Upper lobe of left lung (tissue), 6 donors: ENCODE measurements at places on chromosomes 5 and 9. TPM values are rescaled to one million over a fixed set of nuclear protein-coding genes. Genes with fewer than 3 reads are reported as not detected.

DNA sequence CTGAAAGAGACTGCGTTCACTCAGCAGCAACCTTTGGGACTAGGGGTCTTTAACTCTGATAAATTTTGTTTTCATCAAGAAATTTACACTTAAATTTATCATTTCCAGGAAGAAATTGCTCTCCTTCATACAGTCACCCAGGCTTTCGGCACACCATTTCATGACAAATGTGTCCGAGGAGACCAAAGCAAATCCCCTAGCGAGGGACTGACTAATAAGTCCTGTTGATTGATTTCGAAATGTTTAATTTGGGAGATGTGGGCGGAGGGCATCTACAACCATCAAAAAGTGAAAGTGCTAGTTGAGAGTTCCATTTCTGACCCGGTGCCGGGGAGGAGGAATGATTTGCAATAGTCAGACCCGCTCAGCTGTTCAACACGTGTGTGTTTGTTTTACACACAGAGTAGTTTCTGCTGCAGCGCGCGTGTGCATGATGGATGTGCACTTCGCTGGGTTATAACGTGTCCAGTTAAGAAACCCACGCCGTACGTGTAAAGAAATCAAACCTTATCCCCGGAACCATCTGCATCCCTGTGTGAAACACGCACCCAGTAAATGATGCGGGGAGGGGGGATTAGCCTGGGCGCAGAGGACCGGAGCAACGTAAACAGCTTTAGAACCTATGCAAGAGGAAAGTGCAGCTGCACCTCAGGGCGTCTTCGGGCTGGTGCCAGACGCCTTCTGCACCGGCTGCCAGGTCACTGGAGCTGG is 845 bp upstream of the NR4A3 start:
- H3K27me3 ChIP-seq, result peaks cover 23% of the 10 kb centered on the region
- H3K36me3 ChIP-seq, result no peaks in the 10 kb centered on the region
- H3K4me1 ChIP-seq, result peaks cover 41% of the 10 kb centered on the region
- H3K4me3 ChIP-seq, result peak overlapping the region; percentile 96
- peak; percentile 75 for DNase-seq

- no peaks in the 10 kb centered on the region for H3K27me3 ChIP-seq
- no peak overlapping the region for H3K27ac ChIP-seq
- H3K36me3 ChIP-seq, result peaks cover 92% of the 10 kb centered on the region
- no peaks in the 10 kb centered on the region for H3K4me1 ChIP-seq
- peak; percentile 18 for DNase-seq
Observed at GRCh38 chr9:93636667-93637066, 60.3 kb downstream of the PHF2 start.

DNA sequence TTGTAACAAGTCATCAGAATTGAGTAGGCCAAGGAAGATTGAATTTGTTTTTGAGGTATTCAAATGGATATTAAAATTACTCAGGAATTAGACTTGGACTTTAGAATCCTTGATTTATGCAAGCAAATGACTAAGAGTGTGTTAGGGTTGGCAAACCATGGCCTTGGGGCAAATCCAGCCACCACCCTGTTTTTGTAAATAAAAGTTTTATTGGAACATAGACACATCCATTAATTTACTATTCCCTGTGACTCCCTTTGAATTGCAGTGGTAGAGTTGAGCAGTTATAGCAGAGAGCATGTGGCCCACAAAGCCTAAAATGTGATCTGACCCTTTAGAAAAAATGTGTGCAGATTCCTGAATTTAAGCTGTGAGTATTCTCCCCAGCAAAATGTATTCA is 115.6 kb downstream of the WDR70 start:
- H3K27me3 ChIP-seq, result no peaks in the 10 kb centered on the region
- DNase-seq, result no peak
- H3K36me3 ChIP-seq, result no peaks in the 10 kb centered on the region
- H3K4me1 ChIP-seq, result no peaks in the 10 kb centered on the region
- H3K27ac ChIP-seq, result no peak overlapping the region

GRCh38 chr5:122638581-122638980 is 136.3 kb upstream of the SNX2 start:
- H3K36me3 ChIP-seq, result no peaks in the 10 kb centered on the region
- no peak overlapping the region for H3K4me3 ChIP-seq
- no peaks in the 10 kb centered on the region for H3K4me1 ChIP-seq

DNA sequence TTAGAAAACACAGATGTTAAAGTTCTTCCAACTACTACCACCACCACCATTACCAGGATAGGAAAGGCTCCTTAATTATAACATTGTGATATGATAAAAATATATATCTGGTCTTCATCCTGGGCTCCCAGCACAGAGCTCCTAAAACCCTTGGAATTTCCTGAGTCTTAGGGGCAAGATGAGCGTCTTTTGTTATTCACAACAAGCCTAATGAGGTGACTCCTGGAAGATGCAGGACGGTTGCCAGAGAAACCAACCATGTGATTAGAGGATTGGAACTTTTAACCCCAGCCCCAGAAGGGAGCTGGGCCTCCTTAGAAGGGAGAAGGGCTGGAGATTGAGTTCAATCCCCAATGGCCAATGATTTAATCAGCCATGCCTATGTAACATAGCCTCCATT is 148.0 kb upstream of the ADRA1B start:
- DNase-seq, result no peak
- H3K27me3 ChIP-seq, result no peaks in the 10 kb centered on the region
- no peak overlapping the region for H3K4me3 ChIP-seq

Gene RGS7BP
- total RNA-seq, result not detected

DNA sequence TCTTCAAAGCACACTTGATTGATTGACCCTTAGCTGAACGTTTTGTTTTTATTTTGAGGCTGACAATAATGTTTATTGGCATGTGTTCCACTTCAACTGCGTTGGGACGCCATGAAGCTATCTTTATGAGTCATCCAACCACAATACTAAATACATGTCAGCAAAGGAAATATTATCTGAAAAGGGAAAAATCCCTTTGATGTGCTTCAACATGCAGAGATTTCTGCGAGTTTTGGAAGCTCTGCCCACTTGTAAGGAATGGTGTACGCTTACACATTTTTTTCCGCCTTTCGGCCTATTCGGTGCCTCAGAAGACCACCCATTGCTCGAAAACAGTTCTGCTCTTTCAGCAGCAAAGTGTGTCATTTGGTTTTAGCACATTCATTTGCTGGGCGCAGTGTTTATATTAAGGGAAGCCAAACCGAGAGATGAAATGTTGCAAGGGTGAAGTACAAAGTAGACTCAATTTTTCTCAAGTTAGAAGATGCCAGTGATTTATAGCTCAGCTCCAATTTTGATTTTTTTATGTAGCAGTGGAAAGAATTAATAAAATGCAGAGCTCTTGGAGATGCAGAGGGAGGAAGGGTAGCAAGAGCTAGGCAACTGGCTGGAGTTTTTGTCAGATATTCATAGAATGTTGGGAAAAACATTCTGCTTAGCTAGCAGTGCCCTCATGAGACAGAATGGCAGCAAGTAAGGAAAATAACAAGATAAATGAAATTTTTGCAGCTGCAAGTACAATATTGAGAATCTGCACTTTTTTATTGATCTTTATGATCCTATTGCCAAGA is 68.9 kb downstream of the PRDM6 start:
- H3K27me3 ChIP-seq, result no peaks in the 10 kb centered on the region
- H3K4me3 ChIP-seq, result no peak overlapping the region
- H3K36me3 ChIP-seq, result no peaks in the 10 kb centered on the region
- no peak overlapping the region for H3K27ac ChIP-seq

DNA sequence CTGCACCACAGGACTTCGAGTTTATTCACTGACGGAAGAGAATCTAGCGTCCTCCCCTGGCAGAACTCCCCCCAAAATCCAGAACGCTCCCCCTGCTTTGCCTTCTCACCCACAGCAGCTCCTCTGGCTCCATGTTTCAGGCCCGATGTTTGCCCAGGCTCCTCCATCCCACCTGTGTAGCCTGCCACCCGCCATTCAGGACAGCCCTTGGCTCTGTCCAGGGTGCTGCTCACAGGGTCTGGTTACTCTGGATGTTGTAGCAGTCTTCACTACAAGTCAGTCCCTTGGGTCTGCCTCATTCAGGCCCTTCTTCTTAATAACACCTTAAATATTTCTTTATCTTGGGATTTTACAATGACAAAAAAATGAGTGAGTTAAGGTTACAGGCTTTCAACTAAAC is 41.3 kb upstream of the SV2C start:
- no peaks in the 10 kb centered on the region for H3K27me3 ChIP-seq
- H3K4me3 ChIP-seq, result no peak overlapping the region
- H3K36me3 ChIP-seq, result no peaks in the 10 kb centered on the region
- H3K27ac ChIP-seq, result no peak overlapping the region

Gene SMIM33
- total RNA-seq, result not detected

DNA sequence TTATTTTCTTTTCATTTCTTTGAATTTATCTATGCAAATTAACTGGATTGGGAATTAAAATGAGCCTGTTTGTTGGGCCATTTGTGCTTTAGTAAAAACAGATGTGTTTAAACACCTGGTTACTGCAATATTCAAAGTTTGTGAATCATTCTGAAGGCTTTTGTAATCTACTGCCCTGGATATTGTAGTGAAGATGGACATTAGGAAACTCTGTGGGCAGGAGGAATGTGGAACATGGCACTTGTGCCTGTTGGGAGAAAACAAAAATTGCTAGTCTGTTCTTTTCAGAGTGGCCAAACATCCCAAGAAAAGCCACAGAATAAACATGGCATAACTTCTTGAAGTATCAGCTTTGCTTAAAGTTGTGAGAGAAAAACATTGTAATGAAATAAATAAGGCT is 40.8 kb downstream of the CHSY3 start:
- no peaks in the 10 kb centered on the region for H3K36me3 ChIP-seq
- no peak for DNase-seq
- no peak overlapping the region for H3K27ac ChIP-seq
- H3K4me1 ChIP-seq, result no peaks in the 10 kb centered on the region
- no peaks in the 10 kb centered on the region for H3K27me3 ChIP-seq
- no peak overlapping the region for H3K4me3 ChIP-seq

Gene MOB3B
- 5.7 TPM for total RNA-seq

DNA sequence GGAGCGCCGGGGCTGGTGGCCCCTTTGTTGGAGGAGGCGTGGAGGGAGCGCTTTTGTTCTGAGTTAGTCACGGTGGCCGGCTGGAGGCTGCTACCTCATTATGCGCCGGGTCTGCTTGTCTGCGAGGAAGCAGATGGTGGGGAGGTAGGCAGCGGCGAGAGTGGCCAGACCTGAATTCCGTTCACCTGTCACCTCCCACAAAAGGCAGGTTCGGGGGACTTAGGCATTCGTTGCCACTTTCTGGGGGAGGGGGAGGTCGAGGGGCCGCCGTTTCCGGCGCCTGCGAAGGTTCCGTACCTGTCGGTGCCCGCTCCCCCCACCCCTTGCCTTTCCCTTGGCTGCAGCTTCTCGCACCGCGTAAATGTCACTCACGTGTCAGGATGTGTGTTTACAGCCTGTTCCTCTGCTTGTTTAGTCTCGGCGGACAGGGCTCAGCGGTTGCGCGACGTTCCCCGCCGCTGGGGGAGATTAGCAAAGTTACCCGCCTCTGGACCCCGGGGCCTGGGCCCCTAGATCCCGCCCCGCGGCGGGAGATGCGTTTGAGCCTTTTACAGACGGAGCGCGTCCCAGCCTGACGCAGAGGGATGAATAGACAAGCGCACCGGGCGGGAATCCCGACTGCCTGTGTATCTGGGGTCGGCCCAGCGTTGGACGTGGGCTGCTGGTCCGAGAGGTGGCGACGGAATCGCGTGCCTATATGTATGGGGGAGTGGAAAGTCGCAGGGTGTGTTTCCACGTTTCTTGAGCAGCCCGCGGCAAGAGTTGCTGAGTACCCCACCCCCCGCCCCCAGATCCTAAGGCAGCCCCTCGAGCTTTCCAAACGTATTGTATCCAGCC is 2.7 kb upstream of the LHX2 start:
- peaks cover 35% of the 10 kb centered on the region for H3K4me1 ChIP-seq
- no peaks in the 10 kb centered on the region for H3K36me3 ChIP-seq
- DNase-seq, result no peak
- no peak overlapping the region for H3K27ac ChIP-seq
- H3K4me3 ChIP-seq, result no peak overlapping the region

DNA sequence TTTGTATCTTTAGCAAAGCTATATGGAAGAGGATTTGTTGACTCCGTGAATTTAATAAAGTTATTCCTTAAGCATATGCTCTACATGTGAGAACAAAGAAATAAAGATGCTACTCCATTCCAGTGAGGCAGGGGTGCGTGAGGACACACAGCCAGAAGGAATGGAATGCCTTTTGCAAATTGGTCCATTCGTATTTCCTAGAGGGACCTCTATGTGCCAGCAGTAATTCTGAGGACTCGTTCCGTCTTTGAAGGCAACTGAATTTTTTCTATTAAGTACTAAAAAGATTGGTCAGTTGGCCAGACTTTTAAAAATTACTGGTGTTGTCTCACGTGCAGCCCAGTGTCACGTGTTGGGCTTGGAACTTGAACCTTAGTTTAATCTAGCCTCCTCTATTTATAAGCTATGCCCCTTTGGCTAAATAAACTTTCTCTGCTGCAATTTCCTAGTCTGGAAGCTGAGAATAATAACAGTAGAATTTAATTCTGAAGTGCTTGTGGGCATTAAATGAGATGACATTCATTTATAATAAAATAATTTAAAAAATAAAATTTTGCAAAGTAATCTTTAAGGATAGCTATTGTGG is 13.9 kb downstream of the RAI14 start:
- H3K4me1 ChIP-seq, result peaks cover 17% of the 10 kb centered on the region
- H3K27ac ChIP-seq, result no peak overlapping the region
- H3K4me3 ChIP-seq, result no peak overlapping the region
- no peaks in the 10 kb centered on the region for H3K27me3 ChIP-seq
- no peaks in the 10 kb centered on the region for H3K36me3 ChIP-seq

Gene CBY3
- total RNA-seq, result not detected

Gene SLC6A7
- total RNA-seq, result not detected

GRCh38 chr9:127716412-127716811 is 533 bp downstream of the TTC16 start:
- H3K4me1 ChIP-seq, result peaks cover 16% of the 10 kb centered on the region
- peaks cover 5% of the 10 kb centered on the region for H3K36me3 ChIP-seq
- no peak overlapping the region for H3K4me3 ChIP-seq
- peak overlapping the region; percentile 74 for H3K27ac ChIP-seq

Gene FAM174A
- 93.0 TPM for total RNA-seq

DNA sequence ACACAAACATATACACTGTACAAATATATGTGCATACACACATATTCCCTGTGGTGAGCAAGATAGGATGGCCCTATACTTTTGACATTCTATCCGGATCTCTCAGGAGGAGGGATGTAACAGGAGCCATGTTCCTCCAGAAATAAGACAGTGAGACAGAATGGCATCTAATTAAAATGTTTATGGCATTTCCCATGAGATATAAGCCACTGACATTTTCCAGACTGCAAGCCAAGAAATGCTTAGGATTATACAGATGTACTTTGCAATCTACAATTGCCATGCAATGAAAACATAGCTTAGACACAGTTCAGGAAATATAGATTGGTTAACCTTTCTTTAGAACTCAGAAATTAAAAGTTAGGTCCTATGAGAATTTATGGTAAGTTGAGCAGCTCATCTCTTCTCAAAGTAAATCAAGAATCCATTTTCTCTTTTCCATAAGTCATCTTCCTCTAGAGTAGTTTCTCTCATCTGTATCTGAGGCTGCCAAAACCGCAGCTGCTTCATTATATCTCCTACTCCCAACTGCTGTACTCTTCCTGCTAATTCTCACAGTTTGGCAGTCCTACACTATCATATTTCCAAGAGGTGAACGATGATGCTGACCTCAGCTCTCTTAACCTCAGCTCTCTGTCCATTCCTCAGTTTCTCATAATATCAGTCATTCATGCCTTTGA is 1719.1 kb downstream of the MAT2B start:
- no peak overlapping the region for H3K4me3 ChIP-seq
- H3K4me1 ChIP-seq, result no peaks in the 10 kb centered on the region
- no peak overlapping the region for H3K27ac ChIP-seq
- DNase-seq, result no peak
